Mucosa of descending colon (tissue), 3 donors: ENCODE measurements at places on chromosomes 2 and 18. TPM values are rescaled to one million over a fixed set of nuclear protein-coding genes. Genes with fewer than 3 reads are reported as not detected.

DNA sequence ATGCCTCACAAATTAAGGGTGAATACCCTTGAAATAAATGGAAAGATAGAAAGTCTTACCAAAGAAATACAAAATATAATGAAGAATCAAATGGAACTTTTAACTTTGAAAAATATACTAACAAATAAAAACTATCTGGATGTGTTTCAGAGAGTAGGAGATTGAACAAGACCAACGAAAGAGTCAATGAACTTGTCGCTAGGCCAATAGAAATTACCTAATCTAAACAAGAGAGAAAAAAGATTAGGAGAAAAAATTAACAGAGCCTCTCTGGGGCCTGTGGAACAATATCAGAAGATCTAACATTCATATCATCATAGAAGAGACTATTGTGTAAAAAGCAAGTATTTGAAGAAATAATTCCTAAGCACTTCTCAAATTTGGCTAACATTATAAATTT lies 11.1 kb downstream of the FRZB start:
- no peak for DNase-seq

DNA sequence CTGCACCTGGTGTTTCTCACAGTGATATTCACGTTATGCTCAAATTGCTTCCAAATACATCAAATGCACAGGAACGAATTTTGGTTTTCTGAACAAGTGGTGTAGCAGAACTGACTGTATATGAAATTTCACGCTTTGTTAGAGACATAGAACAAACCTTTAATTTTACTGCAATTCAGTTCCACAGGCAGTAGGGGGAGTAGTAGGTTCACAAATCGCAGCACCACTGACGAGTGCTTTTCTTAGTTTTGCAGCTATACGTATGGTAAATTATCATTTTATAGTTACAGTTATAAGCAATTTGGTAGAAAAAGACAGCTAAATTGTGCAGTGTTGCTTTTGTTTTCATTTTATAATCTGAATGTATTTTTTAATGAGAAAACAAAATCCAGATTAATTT lies 113.3 kb downstream of the KIAA1328 start:
- peak; percentile 2 for DNase-seq

- DNase-seq, result no peak
These were observed 183.9 kb downstream of the RAD51AP2 start for GRCh38 chr2:17334300-17334699.

- DNase-seq, result no peak
These were observed 923.8 kb downstream of the LRP1B start for GRCh38 chr2:141207036-141207385.

- peak; percentile 12 for DNase-seq
These were observed 65.1 kb upstream of the TMEM17 start for GRCh38 chr2:62570861-62571698.

The SDC1 gene
- total RNA-seq, result 170 TPM

The HOXD4 gene
- total RNA-seq, result 5.9 TPM
